ENCODE measurements at places on chromosomes 11 and 22.

- no peak for DNase-seq
Measured at GRCh38 chr11:46951864-46952263, 15.3 kb downstream of the CSTPP1 start.

GRCh38 chr22:46113910-46114517, 36.3 kb upstream of the PPARA start:
- DNase-seq: no peak

- no peak for DNase-seq
Measured at GRCh38 chr11:18452927-18453326, 2.7 kb upstream of the LDHAL6A start.

- DNase-seq: no peak
Measured at GRCh38 chr11:128862406-128862805, 4.7 kb downstream of the KCNJ1 start.

- no peak for DNase-seq
Measured at GRCh38 chr11:112437096-112437495, 176.4 kb upstream of the PLET1 start.

DNA sequence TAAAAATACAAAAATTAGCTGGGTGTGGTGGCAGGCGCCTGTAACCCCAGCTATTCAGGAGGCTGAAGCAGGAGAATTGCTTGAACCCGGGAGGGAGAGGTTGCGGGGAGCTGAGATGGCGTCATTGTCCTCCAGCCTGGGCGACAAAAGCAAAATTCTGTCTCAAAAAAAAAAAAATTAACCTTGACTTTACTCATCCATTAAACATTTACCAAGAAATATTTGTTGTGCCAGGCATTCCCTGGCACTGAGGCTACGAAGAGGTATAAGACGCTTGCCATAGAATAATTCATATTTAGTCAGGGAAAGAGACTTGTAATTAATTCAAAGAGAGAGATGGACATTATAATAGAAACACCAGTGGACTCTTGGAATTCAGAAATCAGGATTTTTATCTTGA, 13.2 kb upstream of the PAFAH1B2 start:
- DNase-seq: no peak

DNA sequence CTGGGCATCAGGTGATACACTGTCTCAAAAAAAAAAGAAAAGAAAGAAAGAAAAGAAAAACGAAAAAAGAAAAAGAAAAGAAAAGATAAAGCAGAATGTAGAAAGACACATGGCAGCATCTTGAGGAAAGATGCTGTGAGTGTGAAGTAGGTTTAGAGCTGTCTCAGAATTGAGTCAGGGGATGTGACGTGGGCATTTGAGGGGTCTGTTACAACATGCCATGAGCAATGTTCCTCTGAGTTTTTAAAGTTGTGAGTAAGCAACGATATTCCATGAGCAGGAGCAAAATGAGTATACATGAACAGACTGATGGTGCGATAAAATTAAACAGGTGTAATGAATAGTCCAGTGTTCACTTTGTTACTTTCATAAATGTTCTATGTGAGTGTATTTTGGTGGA, 11.3 kb upstream of the QSER1 start:
- no peak for DNase-seq

DNA sequence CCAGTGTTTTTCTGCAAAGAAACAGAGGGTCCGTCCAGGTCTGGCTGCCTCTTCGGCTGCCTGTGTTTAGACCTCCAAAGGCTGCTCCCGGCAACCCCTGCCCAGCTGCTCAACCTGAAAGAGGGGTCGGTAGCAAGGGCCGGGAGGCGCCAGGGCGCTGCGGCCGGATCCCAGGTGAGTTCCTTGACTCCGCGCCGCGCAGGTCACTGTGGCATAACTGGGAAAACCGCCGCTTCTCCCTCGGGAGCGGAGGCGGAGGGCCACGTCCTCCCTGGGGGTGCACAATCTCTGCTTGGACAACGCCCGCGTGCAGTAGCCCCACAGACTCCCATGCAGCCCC, 1.0 kb upstream of the BRSK2 start:
- no peak for DNase-seq

DNA sequence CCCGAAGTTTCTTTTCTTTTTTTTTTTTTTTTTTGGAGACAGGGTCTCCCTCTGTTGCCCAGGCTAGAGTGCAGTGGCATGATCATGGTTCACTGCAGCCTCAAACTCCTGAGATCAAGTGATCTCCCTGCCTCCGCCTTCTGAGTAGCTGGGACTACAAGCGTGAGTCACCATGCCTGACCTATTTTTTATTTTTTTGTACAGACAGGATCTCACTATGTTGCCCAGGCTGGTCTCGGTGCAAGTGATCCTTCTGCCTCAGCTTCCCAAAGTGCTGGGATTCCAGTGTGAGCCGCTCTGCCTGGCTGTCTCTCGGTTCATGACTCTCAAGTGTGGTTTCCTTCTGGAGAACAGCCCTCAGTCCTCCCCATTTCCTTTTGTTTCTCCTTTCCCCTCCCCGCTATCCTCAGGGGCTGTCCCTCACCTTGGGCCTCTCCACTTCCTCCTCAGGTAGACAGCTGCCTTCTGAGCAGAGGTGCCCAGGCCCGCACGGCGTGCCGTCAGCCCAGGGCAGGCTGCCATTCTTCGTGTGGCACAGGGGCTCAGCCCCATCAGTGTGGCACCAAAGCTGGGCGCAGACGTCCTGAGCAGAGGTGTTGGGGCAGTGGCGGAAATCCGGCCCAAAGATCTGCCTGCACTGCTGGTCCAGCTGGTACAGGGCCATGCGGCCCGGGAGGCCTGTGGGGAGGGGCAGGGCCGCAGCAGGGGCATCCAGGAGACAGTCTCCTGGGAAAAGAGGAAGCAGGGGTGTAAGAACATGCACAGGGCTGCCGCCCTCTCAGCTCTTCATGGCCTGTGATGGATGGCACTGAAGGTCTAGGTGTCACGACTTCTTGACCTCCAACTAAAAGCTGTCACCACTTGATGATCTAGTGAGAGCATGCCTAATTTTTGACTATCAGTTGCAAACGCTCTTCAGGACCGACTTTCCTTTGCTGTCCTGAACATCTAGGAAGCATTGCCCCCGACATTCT, 14.0 kb downstream of the ADAMTS8 start:
- no peak for DNase-seq

DNA sequence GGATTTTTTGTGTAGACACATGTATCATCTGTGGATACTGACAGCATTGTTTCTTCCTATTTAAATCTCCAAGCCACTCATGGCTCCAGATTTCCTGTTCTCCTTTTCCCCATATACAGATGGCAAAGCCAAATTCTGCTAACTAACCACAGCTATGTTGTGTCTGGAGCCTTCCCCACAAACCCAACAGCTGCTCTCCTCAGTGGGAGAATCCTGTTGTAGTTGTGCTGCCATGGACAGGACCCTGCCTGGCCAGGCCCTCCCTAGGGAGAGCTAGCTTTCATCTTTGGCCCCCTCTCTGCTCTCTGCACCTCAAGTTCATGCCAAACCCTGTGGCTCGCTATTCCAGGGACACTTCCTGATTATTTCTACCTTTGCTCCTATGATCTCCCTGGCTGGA, 106.4 kb upstream of the CCDC90B start:
- no peak for DNase-seq

DNA sequence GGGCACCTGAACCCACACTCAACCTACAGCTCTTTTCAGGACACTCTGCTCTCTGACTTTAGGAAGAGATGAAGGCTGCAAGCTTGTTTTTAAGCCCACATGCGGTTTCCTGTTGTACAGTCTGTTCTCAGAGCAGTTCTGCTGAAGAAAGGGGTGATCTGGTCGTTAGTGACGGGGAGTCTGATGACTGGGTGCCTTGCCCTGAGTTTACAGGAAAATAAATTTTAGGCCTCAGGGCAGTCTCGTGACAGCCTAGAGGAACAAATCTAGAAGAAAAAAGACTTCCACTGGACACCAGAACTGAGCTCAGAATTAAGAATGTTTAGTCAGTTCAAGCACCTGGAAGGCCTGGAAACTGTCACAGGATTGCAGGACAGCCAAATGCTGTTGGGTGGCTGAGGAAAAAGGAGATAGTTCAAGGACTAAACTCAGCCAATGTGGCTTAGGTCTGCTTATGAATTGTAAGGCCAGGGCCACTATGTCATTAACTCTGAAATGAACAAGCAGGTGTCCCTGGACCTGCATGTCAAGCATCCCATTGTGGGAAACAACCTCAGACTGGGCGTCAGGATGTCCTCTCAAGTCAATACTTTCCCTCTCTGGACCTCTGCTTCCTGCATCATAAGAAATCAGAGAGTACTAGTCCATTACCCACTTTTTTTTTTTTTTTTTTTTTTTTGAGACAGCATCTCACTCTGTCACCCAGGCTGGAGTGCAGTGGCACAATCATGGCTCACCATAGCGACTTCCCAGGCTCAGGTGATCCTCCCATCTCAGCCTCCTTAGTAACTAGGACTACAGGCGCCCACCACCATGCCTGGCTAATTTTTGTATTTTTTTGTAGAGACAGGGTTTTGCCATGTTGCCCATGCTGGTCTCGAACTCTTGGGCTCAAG, 5.7 kb downstream of the PIK3IP1 start:
- DNase-seq: no peak

DNA sequence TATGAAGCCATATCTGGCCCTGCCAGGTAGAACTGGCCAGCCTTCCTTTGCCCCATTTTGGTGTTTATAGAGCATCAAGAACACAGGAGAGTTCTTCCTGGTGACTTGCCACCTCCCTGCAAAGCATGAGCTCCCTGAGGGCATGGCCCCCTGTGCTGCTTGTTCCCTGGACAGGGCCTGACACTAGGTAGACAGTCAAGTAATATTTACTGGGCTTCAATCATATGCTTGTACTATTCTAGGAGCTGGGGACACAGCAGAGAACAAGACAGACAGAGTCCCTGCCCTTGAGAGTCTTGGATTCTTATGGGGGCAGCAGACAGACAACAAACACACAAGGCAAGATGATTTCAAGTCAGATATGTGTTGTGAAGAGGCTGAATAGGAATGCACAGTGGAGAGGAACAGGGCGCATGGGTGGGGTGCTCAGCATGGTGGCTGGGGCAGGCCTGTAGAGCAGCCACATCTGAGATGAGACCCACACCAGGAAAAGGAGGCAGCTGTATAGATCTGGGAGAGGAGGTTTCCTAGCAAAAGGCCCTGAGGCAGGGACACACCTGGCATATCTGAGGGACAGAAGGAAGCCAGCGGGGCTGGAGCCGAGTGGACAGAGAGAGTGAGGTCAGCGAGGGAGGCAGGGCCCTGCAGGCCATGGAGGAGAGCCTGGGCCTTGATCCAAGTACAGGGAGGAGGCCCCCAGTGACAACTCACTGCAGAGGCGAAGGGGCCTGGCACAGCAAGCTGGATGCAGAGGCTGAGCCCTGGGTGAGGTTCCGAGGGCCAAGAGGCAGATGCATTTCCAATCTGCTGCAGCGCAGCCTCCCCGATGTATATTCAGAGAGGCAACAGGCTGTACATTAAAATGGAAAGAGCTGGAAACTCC, 10.2 kb upstream of the CBX6 start:
- DNase-seq: no peak

DNA sequence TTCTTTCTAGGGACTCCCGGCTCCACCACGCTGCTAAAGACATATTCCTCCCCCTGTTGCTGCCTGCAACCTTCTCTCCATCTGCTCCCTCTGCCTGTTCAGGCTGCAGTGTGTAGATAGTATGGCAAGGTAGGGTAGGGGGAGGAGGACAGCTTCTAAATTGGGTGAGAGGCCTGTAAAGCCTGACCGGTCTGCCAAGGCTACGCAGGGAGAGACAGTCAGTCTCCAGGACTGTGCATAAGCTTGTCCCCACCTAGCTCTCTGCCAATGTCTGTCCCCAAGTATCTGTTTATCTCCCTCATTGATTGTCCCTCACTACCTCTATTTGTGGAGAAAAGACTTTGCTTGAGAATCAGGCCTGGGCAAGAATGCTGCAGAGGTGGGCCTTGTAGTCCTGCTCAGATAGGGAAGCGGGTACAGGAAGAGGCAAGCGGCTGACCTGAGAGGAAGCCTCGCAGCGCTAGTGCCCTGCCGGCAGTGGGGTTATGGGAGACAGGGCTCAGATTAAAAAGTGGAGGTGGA, 871 bp upstream of the SEZ6L start:
- no peak for DNase-seq

DNA sequence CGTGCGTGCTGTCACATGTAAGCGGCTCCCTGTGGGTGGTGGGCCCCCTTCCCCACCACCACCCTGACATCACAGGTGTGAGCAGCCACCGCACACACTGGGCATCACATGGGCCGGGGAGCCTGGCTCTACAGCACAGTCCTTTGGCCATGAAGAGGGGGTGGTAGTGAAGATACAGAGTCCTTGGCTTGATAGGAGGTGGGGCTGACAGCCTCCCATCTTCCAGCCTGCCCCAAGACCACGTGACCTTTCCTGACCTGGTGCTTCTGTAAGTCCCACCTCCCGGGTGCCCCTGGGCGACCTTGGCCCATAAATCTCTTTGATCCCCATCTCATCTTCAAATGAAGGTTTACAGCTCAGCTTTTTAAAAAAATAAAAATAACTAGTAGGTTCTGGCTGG, 21.2 kb upstream of the MGAT3 start:
- no peak for DNase-seq

DNA sequence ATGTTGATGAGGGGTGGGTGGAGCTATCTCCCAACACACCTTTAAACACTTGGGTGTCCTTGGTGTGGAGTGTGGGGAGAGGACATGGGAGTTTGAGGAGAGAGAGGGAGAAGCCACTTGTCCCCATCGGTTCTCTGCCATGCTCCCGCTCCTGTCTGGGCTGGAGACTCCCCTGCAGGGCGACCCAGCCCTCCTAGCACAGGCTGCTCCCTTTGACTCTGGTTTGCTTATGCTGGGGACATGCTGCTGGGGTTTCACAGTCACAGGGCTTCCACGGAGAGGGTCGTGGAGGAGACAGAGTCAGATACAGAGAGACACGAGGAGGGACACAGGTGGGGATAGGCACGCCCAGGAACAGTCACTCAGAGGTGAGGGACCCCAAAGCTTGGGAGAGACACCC, 1.6 kb downstream of the SCUBE1 start:
- no peak for DNase-seq

All from stimulated activated CD8-positive, alpha-beta memory T cell treated with anti-CD3 and anti-CD28 coated beads, Interleukin-7, amount 100 ng/mL, for 1 hour (primary cell).